NCI-H510A (cell line): ENCODE measurements at places on chromosomes 7 and 10.

GRCh38 chr7:135692055-135692454, 29.7 kb downstream of the STMP1 start:
- no peak for DNase-seq

GRCh38 chr10:45491061-45491460, 117.0 kb downstream of the ALOX5 start:
- DNase-seq: no peak

GRCh38 chr7:10483671-10484070, 490.0 kb upstream of the PHF14 start:
- no peak for DNase-seq

DNA sequence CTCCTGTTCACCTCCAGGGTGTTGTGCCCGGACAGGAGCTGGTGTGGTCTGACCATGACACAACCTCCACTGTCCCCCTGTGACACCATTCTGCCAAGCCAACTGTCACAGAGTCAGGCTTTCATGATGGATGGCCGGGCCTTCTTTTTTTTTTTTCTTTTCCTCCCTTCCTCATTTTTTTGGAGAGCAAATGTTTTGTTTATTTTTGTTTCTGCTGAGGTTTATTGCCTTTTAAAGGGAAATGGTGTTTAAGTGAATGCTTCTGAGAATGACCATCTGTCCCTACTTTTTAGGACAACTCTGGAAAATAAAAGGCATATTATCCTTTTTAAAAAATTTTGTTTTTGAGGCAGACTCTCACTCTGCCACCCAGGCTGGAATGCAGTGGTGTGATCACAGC, 115.1 kb upstream of the NPS start:
- DNase-seq: no peak

DNA sequence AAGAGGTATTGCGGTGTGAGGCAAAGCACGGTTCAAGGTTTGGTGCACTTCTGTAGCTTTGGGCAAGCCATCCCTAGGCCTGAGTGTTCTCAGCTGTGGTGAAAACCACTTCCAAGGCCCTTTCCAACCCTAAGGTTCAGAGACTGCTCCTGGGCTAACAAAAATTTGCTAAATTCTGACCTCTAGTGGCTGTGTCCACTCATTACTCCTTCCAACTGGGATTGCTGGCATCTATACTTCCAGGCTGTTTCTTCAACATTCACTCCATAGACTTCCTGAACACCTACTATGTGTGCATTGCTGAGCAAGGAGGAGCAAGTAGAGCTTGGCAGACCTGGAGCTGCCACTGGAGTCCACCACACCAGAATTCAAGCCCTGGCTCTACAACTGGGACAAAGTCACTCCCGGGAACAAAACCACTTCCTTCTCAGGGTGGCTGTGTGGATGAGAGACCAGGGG, 29.3 kb upstream of the SH3PXD2A start:
- DNase-seq: peak; percentile 19

DNA sequence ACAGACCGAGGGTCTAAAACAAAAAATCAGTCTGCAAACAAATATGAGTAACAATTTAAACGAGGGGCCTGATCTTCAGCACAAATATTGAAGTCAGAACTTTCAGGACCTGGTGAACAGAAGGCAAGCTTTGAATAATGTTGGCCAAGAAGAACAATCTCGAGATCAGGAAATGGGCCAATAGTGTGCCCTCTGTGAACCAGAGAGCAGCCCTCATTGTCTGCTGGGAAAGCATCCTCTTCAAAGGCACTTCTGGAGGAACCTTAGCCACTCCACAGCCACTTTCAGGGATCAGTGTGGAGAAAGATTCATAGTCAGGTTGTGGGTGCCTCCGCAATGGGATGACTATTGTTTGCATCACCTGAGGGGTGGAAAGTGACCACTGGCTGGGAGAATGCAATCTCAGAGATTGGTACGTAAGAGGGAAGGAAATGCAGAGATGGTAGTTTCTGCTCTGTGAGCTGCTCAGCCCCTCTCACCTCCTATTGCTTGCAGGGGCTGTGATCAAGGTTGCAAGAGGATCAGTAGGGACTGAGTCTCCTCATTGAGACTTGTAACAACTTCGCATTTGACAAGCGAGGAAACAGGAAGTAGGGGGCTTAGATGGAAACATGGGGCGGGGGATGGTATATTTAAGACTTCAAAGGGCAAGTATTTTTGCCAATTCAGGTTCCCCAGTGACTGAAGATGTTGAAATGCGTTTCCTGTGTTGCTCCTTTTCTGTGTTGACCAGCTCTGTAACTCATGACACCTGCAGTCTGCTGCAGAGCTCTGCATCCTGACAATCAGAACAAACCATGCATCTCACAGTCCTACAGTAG, 28.4 kb upstream of the IFRD1 start:
- DNase-seq: no peak

DNA sequence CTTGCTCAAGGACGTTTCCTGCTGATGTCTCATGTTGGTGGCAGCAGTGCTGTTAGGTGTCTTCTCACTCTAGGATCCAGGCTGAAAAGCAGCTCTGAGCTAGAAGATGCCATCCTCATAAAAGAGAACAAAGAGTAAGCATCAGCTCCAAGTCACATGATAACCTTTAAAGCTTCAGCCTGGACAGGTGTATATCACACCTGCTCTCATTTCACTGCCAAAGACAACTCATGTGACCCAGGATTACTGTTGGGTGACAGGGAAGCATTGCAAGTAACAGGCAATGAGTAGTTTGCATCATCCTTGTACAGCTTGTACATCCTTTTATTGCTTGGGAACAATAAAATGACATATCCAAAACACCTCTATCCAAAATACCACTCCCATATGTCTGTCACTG, 423.4 kb upstream of the DPP6 start:
- no peak for DNase-seq

GRCh38 chr10:104080762-104081161, 4.9 kb downstream of the COL17A1 start:
- peak; percentile 89 for DNase-seq

- DNase-seq: no peak
These were observed 22.1 kb downstream of the RAMP3 start for GRCh38 chr7:45179666-45180065.

DNA sequence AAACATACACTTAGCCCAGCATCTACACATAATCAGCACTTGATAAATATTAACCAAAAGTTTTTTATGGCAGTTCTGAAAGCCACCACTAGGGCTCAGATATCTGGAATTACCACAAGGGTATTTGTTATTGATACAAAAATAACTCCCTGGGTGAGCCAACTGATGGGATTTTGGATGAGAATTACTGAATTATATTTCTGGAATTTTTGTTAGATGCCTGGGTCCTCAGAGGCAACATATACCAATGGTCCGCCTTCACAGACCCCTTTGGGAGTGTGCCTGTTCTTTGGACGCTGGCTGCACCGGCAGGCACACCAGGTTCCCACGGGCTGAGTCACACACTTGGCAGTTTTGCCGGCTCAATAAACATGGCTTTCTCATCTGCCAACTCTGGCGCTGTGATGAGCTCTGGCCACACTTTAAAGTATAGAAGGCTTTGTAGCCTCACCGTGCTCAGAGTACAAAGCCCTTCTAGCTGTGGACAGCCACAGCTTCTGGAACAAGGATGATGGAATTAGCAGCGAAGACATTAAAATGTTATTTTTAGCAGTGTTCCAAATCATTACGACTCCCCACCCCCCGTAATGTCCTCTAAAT, 24.5 kb upstream of the EEPD1 start:
- peak; percentile 28 for DNase-seq

GRCh38 chr7:99242682-99243081, 30.0 kb upstream of the MYH16 start:
- DNase-seq: no peak

DNA sequence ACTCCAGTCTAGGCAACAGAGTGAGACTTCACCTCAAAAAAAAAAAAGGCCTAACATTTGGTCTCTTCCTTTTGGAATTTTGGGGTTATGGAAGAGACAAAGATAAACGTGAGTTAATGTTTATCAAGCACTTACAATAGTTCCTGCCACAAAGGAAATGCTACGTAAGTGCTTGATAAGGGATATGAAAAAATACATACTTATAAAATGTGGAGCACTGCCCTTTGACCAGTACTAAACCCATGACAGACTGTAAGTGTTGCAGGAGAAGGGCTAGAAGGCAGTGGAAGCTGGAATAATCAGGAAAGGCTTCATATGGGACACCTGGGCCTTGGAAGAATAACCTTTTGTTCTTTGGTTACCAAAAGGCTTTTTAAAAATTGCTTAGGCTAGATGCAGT, 25.5 kb downstream of the TMEM248 start:
- no peak for DNase-seq
